ENCODE measurements at places on chromosomes 3 and 15.
A peak's percentile ranks its signal among the peaks of the same experiment; 100 is the strongest.

DNA sequence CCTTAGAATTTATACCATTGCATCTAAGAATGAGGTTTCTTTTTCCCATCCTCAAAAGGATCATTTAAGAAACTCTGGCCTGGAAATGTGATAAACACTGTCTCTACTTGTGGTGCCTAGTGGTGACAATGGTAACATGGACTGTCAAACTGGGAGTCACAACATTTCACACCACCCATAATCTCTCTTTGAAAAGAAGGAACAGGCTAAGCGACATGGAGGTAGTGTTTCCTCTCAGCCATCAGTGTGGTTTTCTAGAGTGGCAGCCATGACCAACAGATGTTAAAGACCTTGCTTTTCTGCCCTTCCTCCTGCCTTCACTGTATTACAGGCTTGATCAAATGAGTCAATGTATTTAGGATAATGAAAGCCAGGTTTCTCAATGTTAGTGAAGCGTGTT lies 283.1 kb upstream of the STAC start:
- DNase-seq: no peak

- DNase-seq: no peak
These were observed 66.5 kb downstream of the CTNNB1 start for GRCh38 chr3:41265823-41266273.

GRCh38 chr15:38128341-38128781 lies 124.3 kb upstream of the SPRED1 start:
- DNase-seq: no peak

- no peak for DNase-seq
These were observed 693.7 kb downstream of the MCTP2 start for GRCh38 chr15:94924971-94925598.

GRCh38 chr3:117485841-117486240 lies 776.3 kb downstream of the TUSC7 start:
- DNase-seq: no peak

GRCh38 chr3:66957367-66957766 lies 40.7 kb upstream of the KBTBD8 start:
- DNase-seq: no peak

GRCh38 chr3:65532215-65532614 lies 506.5 kb downstream of the MAGI1 start:
- DNase-seq: no peak

DNA sequence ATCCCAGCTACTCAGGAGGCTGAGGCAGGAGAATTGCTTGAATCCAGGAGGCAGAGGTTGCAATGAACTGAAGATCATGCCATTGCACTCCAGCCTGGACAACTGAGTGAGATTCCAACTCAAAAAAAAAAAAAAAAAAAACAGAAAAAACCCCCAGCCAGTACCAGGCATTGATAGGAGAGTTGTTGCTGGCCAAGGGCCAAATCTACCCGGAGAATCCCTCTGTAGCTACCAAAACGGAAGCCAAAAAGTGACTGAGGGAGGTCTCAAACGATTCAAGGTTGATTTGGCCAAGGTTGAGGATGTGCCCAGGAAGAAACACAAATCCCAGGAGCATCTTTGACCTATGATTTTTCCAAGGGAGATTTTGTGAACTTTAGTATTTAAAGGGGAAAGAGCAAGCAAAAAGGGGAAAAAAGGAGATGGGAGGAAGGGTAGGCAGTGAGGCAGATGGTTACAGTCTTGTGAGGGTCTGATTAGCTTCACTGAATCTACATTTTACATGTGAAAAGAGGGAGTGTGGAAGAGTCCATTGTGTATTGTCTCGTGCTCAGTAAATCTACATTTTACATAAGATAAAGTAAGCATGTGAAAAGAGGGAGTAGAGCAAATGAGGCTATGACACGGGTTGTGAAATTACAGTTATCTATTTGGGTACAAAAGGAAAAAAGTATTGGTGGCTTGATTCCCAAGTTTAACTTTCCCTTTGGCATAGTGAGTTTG lies 32.8 kb downstream of the SETMAR start:
- DNase-seq: no peak

GRCh38 chr3:100634493-100635272 lies 25.3 kb downstream of the ADGRG7 start:
- no peak for DNase-seq

GRCh38 chr3:115113367-115113766 lies 33.7 kb downstream of the ZBTB20 start:
- no peak for DNase-seq

- no peak for DNase-seq
These were observed 27.0 kb downstream of the PTH1R start for GRCh38 chr3:46904303-46905212.

GRCh38 chr3:62378921-62379320 lies 5.6 kb upstream of the FEZF2 start:
- DNase-seq: no peak

GRCh38 chr3:102105193-102105592 lies 255.9 kb downstream of the NFKBIZ start:
- no peak for DNase-seq

DNA sequence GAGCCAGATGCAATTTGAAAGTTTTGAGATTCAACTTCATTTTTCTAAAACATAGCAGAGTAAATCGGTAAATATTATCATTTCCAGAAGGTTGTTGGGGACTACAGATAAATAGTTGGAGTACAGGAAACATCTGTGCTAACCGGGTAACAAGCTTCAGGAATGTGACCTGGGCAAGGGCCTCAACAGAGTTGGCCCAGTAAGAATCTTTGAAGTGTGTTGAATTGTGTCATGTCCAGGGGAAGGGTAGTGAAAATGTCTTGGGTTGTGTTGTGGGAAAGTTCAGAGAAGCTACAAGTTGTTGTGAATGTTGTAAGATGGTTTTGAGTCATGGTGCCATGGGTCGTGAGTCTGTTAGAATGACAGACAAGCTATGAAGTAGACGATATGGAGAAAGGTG lies 35.7 kb downstream of the SQOR start:
- DNase-seq: no peak

DNA sequence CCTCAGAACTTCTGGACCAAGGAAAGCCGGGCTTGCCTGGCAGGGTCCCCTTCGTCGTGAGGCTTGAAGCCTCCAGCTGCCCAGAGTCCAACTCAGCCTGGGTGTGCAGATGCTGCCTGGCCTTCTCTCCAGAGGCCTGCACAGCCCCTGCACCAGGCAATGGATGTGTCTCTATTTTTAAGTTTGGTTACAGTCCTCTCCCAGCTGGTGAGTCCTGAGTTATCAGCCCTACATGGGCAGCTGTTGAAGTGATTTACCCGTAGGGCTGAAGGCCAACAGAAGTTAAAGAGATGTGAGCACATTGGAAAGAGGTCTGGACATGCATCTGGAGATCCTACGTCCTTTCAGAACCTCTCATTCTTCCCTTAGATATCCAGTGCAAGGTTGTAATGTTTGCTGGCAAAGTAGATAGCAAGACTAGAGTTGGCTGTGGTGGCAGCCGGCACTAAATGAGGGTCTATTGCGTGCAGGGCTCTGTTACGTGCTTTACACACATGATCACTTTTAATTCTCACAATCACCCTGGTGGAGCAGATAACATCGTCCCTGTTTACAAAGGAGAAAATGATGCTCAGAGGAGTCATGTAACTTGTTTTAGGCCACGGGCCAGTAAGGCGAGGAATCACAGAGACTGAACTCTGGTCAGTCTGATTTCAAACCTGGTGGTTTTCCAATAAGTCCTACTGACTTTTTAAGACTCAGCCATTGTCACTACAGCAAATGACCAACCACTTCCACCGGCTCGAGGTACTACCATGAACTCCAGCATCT lies 9.9 kb downstream of the FYCO1 start:
- no peak for DNase-seq

- no peak for DNase-seq
These were observed 810 bp downstream of the TMEM62 start for GRCh38 chr15:43134157-43134635.

GRCh38 chr3:66362541-66362941 lies 138.3 kb downstream of the LRIG1 start:
- no peak for DNase-seq

GRCh38 chr3:106013971-106014370 lies 145.2 kb upstream of the CBLB start:
- no peak for DNase-seq

DNA sequence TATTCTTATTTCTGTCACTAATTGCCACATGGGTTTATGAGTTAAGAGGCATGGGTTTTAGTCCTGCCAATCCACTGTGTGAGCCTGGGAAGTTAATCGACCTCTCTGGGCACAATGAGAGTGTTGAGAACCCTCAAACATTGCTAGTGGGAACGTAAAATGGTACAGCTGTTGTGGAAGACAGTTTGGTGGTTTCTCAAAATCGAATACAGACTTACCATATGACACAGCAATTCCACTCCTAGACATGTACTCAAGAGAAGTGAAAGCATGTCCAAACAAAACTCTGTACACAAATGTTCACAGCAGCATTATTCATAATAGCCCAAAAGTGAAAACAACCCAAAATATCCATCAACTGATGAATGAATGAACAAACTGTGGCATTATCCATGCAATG lies 5.7 kb upstream of the GNB5 start:
- DNase-seq: no peak

DNA sequence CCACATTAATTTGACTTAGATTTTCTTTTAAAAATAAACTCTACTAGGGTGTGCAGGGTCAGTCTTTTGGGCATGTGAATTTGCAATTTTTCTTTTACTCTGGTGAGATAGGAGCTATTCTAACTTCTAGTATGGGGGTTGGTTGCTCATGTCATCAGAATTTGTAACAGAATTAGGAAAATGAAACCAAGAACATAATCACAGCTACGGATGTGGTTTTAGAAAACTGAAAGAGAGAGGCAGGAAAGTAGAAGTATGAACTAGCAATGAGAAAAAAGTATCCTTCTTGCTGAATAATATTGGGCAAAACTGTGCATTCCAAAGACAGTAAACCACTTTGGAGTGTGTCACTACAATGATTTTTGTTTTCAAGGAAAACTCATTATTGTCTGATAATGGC lies 43.3 kb downstream of the ADPGK start:
- DNase-seq: no peak

- peak; percentile 74 for DNase-seq
These were observed 244.1 kb downstream of the SLCO3A1 start for GRCh38 chr15:92097474-92098178.

DNA sequence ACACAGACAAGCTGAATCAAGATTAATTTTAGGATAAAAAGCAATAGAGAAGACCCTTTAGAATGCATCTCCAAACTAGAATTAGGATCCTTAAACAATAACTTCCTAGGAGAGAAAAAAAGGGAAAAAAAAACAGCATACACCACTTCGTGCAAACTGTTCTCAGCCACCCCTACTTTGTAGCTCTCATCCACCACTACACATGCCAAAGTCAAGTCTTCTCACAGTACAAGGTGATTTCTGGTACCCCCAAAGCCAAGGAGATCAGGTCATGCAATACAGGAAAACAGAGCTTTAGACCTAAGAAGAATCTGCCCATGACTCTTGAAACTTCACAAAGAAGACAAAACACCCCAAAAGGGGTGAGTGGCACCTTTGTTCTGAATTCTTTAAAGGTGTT lies 166.9 kb downstream of the SUCNR1 start:
- DNase-seq: no peak

DNA sequence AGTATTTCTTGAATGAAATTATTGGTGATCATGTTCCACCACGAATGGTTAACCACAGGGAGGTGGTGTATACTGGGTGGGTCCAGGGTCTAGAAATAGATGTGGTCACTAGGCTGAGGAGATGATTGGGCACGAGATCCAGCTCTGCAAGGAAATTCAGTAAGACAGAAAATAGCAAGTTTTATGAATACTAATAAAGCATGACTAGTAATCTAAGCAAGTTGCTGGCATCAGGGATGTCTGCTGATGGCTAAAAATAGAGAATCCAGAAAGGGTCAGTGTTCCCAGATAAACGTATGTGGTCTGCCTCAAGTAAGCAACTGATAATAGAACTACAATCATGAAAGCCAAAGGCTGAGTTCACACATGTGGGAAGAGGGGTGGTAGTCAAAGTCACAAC lies 108.3 kb upstream of the FRMD4B start:
- no peak for DNase-seq

- DNase-seq: no peak
These were observed 9.7 kb upstream of the TRANK1 start for GRCh38 chr3:36954452-36955134.

GRCh38 chr3:114660808-114661207 lies 367.0 kb downstream of the TIGIT start:
- no peak for DNase-seq

GRCh38 chr3:35639254-35640186 lies at the start of gene ARPP21:
Gene ARPP21, plus strand, starts transcription at chr3:35639525. Its CDS starts 42,227 bp downstream, at chr3:35681752.
- peak; percentile 70 for DNase-seq

- DNase-seq: peak; percentile 26
These were observed 276.4 kb downstream of the XXYLT1 start for GRCh38 chr3:194994551-194994981.

DNA sequence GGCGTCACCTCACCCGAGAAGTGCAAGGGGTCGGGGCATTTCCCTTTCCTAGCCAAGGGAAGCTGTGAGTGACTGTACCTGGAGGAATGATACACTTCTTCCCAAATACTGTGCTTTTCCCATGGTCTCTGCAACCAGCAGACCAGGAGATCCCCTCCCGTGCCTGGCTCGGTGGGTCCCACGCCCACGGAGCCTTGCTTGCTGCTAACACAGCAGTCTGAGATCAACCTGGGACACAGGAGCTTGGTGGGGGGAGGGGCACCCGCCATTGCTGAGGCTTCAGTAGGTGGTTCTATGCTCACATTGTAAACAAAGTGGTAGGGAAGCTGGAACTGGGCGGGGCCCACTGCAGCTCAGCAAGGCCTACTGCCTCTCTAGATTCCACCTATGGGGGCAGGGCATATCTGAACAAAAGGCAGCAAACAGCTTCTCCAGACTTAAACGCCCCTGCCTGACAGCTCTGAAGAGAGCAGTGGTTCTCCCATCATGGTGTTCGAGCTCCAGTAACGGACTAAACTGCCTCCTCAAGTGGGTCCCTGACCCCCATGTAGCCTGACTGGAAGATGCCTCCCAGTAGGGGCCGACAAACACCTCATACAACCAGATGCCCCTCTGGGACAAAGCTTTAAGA lies 31.4 kb upstream of the ABHD5 start:
- DNase-seq: no peak

- DNase-seq: no peak
These were observed 596.6 kb upstream of the NR2F2 start for GRCh38 chr15:95733931-95734330.

GRCh38 chr15:49521802-49522201 lies 98.8 kb downstream of the FGF7 start:
- no peak for DNase-seq

- no peak for DNase-seq
These were observed 53.5 kb upstream of the SPATA12 start for GRCh38 chr3:57006949-57007419.
